Muscle of arm (tissue), 14 donors: ENCODE measurements at places on chromosomes 2 and 18.

DNA sequence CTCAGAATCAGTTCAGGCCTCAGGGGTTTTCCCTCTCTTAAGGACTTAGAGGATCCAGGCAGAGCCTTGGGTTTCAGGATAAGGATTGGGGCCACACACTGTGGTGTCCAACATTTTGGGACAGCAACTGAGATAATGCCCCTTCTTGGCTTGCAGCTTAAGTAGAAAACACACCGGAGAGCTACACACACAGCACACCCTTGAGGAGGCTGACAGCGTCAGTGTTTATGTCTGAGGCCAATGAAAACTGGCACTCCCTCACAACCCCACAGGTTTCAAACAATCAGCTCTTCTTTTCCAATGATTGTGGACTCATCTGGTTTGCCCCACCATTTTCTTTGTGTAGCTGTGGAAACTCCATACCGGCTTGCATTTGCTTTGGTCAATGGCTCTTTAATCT is 257.7 kb downstream of the CDCA7 start:
- no peak for DNase-seq

- DNase-seq: no peak
Observed at GRCh38 chr2:137836671-137837070, 127.6 kb upstream of the HNMT start.

DNA sequence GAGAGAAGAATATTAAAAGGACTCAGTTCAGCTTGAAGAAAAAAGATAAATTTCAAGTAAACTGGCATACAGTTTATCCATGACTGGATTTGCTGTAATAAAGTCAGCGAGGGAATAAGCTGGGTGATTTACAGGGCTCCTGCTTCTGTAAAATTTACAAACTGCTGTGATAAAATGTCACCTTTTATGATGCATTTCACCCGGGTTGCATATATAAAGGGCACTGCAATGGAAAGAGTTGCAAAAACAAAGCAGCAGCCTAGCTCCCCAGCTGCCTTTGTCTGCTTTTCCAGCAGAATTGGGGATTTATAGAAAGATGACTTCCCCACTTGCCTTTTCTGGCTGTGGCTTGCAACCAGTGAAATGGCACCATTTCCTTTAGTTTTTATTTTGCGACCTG is 132.5 kb upstream of the LHCGR start:
- no peak for DNase-seq

- DNase-seq: no peak
Observed at GRCh38 chr2:121431214-121431613, 99.5 kb upstream of the RNU4ATAC start.

DNA sequence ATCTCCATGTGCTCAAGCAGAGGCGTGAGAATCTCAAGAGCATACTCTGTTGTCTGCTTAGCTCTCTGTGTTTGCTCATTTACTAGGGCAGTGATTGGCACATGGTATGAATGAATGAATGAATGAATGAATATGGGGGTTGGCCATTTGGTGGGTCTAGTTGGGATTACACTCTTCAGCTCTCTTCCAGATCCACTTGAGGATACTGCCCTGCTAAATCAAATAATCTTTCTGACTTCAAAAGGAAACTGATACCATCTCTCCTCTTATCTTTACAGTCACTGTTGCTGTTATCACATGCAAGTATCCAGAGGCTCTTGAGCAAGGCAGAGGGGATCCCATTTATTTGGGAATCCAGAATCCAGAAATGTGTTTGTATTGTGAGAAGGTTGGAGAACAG is 1.9 kb downstream of the IL36G start:
- no peak for DNase-seq

DNA sequence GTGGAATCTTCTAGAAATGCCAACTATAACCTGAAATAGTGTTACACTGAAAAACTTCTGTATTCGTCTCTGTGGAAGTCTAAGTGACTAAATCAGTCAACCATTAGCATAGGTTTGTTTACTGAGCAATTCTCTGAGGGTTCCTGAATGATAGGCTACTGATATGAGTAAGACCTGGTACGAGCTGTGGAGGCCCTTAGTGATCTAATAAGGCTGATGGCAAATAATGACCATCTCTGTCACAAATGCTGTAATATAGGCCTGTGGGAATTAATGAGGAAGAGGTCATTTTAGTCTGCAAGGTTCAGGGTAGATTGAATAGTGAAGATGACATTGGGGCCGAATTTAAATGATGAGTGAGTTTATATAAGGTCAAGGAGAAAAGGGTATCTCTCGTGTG is 82.5 kb downstream of the MGAT5 start:
- no peak for DNase-seq

DNA sequence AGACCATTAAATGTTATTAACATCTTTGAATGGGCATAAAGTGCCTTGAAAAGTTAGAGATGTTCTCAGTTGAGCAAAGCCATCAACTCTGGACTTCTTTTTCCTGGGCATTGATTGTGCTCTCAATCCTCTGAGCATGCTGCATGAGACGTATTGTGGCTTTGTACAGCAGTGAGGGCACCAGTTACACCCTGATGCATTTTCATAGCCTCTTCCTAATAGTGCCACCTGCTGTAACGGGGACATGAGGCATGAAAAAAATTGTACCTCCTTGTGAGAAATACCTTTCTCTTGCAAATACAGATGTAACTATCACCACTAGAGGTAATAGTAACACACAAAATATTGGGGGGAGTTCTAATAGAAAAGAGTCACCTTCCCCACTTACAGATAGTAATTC is 697.5 kb downstream of the TMEM182 start:
- no peak for DNase-seq

GRCh38 chr2:199223791-199224190 is 233.9 kb downstream of the SATB2 start:
- DNase-seq: no peak

DNA sequence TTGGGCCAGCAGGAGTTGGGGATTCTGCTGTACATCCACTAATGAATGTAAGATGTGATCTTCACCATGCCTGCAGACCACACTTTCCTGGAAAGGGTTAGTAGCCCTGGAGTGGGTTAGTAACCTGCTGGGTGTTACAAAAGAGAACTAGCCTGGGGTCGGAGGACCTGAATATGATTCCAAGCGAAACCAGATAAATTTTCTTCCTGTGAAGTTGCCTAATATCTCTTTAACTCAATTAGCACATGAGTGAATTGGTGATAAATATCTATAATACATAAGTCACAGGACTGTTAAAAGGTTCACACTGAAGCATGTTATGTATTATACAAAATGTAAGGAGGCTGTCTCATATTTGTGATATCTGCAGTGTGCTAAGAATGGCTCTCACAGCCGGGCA is 291.0 kb downstream of the CNTNAP5 start:
- no peak for DNase-seq

DNA sequence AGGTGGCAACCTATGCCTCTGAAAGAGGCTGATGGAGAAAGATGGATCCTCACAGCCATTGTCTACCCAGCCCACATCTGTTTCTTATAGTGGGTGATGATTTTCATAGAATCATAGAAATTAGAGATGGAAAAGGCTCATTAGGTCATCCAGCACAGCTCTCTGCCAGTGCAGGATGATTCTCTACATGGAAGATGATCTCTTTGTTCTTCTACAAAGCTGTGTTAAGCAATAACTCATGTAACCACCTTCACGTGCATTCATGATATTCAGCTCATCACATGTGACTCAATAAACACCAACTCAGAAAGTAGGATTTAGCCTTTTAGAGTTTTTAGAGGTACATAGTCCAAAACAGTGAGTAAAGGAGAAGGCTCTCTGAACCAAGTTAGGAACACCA is 539.4 kb upstream of the ID2 start:
- no peak for DNase-seq

DNA sequence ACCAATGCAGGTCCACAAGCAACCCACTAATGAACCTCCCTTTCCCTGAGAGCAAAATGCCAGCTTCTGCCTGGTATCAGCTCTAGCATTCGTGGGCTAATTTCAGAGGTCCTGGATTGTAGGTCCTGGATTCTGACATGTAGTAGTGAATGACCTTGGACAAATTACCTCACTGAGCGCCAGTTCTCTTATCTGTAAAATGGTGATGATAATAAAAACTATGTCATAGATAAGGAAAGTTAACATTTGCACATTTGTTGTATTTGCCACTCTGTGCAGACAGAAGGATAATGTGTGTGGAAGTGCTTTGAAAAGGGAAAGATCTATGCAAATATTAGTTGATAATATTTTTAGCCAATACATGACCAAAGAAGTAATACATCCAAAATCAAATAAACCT is 4.1 kb upstream of the TET3 start:
- DNase-seq: no peak

- no peak for DNase-seq
Observed at GRCh38 chr2:17336458-17336857, 181.8 kb downstream of the RAD51AP2 start.

- no peak for DNase-seq
Observed at GRCh38 chr2:240441993-240442411, 6.5 kb downstream of the GPC1 start.

- no peak for DNase-seq
Observed at GRCh38 chr18:53850902-53851301, 373.6 kb downstream of the MBD2 start.

DNA sequence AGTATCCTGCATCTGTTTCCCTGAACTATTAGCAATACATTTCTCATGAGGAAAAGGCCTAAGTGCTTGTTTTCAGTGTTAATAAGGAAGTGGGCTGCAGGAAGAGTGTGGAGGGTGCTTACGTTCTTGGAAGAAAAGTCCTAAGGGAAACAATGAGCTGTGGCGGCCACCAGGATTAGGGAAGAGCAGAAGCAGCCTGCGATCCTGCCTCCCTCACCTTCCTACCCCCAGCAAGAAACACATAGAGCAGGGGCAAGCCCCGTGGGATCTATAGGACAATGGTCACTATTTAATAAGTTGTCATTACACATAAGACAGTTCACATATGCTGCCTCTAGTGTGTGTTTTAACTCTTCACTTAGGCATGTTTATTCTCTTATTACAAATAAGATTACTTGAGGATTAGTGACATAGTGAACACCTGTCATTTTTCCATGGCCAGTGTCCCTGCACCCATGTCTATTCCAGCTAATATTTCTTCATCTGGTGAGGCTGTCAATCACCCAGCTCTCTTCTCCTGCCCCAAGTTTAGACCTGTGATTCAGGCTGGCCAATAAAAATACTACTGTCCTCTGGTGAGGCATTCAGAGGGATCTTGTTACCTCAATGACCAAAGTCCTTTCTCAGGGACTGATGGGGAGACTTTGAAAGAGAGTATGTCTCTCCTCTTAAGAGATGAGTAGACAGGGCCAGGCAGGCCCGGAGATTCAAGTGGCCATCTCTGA is 510.9 kb upstream of the CELF4 start:
- no peak for DNase-seq

- no peak for DNase-seq
Observed at GRCh38 chr2:10665833-10666232, 23.9 kb downstream of the NOL10 start.

DNA sequence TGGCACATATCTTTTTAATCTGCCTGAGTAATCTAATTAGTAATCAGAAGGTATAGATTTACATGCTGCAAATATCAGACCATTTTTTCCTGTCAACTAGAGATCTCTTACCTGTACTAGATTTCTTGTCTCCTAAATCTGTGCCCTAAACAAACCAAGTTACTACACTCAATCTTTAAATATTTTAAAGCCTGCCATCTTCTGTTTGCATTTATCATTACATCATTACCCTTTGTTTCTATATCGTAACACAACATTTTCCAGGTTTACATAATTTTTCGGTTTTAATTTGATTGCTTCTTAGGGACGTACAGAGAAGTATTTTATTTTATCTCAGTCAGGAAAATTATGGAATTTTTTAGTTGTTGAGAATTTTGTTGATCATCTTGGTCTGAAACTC is 25.7 kb downstream of the PSMA8 start:
- no peak for DNase-seq

- DNase-seq: no peak
Observed at GRCh38 chr2:180781276-180781675, 199.1 kb upstream of the UBE2E3 start.
